Amniotic stem cell (primary cell): ENCODE measurements at places on chromosomes 7 and 10.

- no peak for DNase-seq
Observed at GRCh38 chr10:13767676-13768178, 181.0 kb downstream of the PRPF18 start.

DNA sequence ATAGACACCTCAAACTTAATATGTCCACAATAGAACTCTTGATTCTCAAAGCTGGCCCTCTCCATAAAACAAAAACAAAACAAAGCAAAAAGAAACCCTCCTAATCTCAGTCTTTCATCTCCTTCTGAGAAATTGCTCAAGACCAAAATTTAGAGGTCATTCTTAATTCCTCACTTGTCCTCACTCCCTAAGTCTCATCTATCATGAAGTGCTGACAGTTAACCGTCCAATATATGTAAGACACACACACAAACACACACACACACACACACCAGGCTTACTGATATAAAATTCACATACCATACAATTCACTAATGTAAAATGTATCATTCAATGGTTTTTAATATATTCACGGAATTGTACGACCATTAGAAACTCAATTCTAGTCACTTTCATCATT lies 17.0 kb upstream of the SVIL start:
- no peak for DNase-seq

DNA sequence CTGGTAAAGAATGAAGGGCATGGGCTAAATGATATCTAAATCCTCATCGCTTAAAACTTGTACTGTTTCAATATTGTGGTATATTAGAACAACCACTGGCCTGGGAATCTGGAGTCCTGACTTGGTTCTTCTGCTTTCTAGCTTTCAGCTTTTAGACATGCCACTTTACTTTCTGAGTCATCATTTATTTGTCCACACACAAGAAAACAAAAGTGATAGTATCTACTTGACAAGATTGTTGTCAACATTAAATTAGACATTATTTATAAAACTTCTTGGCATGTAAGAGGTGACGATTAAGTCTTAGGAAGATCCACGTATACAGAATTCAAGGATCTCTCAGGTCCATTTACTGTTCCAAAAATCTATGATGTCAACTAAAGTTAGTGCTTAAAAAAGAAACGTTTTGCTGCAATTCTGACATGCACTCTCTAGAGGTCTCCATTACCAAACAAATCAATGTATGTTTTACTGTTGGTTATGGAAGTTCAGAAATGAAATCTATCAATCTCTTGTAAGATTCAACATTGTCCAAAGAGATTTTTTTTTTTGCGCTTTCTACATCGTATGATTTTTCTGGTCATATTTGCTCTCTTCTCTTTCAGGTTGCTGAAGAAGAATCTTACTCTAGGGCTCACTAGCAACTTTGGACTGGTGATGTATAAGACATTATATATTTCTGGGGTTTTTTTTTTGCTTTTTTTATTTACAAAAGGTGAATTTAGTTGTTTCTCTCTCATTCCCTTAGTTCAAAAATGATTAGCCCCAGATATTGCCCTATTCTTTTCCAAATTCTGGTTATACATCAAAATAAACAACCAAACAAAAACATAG lies 53.6 kb upstream of the DYNC1I1 start:
- no peak for DNase-seq

DNA sequence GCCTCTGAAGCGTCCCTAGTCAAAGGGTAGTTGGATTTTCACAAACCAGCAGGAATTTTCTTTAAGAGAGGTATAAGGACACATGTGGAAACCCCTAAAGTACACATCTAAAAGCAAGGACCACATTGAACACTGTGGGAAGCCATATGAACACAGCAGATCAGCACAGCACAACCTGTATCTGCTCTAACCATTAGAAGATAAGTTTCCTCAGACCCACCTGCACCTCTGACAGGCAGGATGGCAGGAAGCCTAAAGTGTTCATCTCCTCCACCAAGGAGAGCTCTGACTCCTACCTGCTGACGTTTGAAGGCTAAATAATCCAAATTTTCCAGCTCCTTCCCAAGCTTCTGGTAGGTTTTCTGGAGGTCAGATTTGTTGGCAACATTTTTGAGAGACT lies 174.4 kb downstream of the CTNNA3 start:
- no peak for DNase-seq

DNA sequence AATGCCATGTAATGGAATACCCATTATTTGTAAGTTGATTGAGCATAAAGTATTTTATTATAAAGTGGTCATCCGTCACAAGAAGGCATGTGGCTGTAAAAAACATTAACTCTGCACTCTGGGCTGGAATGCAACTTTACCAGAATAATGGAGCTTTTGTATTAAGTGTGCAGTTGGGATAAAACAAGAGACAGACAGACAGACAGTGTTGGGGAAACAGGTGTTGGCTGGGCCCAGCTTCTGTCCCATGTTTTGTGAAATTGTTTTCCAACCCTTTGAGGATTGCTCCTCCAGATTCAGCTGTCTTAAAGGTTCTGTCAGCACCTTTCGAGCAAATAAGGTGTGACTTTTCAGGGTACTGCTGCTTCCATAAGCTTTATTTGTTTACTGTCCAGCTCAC lies 67.9 kb upstream of the NFKB2 start:
- no peak for DNase-seq

- DNase-seq: no peak
Observed at GRCh38 chr7:50197549-50197948, 104.5 kb upstream of the ZPBP start.

GRCh38 chr10:101295261-101295660 lies 58.7 kb upstream of the BTRC start:
- DNase-seq: no peak

DNA sequence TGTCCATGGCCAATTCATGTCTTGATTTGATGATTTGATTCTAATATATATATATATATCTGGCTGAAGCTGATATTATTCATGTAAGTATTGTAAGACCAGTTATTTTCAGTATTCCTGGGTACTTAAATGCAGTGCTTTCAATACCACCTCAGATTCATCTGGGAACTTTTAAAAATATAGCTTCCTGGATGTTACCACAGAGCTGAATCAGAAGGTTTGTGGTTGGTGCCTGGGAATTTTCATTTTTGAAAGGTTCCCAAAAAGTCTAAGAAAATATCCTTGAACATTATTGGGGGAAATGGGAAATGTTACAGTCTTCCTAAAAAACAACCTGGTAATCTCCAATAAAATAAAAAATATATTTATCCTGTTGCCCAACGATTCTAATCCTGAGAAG lies 10.7 kb upstream of the PPP3CB start:
- no peak for DNase-seq

GRCh38 chr7:30915751-30916150 lies 4.1 kb downstream of the AQP1 start:
- DNase-seq: no peak

GRCh38 chr10:98295907-98296306 lies 27.9 kb upstream of the LOXL4 start:
- no peak for DNase-seq

GRCh38 chr10:51137756-51138529 lies 63.7 kb downstream of the PRKG1 start:
- no peak for DNase-seq

- DNase-seq: no peak
Observed at GRCh38 chr10:101080933-101081931, 19.4 kb downstream of the KAZALD1 start.

- no peak for DNase-seq
Observed at GRCh38 chr7:118872568-118872967, 648.1 kb downstream of the ANKRD7 start.

- DNase-seq: no peak
Observed at GRCh38 chr7:18109762-18110161, 82.1 kb upstream of the PRPS1L1 start.

GRCh38 chr10:32149252-32149955 lies 93.2 kb upstream of the KIF5B start:
- DNase-seq: peak; percentile 52

DNA sequence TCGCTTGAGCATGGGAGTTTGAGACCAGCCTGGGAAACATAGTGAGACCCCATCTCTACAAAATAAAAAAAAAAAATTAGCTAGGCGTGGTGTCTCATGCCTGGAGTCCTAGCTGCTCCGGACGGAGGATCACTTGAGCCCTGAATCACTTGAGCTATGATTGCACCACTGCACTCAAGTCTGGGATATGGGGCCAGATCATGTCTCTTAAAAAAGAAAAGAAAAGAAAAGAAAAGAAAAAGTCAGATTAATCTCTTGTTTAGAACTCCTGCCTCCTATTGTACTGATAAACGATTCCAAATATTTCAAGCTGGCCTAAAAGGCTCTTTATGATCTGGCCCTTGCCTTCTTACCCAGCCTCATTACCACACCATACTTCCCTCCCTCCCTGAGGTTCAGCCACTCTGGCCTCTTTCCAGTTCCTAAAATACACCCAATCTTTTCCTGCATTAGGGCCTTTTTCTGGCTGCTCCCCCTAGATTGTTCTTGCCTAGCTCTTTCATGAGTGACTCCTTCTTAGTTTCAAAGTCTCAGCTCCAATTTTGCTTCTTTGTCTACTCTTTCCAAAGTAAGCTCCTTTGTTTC lies 41.7 kb downstream of the VCL start:
- no peak for DNase-seq

DNA sequence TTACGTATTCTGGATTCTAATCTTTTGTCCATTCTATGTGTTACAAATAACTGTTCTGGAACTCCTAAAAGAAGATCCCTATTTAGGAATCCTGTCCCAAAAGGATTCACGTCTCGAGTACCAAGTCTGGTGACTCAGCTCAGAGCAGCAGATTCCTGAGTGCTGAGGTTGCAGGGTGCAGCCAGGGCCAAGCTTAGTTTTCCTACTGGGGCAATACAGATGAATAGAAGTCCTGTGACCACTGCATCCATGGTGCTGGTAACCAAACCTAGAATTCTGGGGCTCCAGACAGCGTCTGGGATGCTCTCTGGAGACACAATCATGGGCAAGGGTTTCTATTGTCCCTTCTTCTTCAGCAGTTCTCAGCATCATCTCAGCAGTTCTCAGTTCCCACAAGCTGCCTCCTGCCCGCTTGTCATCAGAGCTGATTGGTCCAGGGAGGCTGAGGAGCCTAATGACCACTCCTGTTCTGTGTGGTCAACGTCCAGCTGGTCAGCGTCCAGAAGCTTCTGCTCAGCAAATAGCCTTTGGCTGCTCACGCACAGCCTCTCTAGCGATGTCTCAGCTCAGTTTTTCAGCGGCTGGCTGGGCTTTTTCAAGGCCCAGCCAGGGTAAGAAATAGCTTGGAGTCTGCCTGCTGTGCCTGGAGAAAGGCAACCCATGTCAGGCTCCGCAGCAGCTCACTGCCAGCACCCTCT lies 50.4 kb upstream of the C7orf33 start:
- peak; percentile 4 for DNase-seq

DNA sequence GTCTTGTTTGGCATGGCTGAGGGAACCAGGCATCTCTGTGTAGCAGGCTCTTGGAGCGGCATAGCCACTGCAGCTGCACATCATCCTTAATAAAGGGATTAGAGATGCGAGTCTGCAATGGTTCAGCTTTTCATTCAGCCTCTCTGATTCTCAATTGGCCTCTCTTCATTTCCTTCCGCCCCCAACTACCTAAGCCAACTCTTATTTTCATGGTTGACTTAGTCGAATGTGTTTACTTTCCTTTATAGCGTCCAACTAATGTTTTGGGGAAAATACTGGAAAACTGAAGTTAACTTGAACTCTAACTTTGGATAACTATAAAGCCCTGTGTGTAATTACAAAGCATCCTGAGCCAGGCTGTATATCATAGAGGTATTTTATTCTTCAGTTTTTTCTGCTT lies 202.2 kb upstream of the KIAA1217 start:
- no peak for DNase-seq

DNA sequence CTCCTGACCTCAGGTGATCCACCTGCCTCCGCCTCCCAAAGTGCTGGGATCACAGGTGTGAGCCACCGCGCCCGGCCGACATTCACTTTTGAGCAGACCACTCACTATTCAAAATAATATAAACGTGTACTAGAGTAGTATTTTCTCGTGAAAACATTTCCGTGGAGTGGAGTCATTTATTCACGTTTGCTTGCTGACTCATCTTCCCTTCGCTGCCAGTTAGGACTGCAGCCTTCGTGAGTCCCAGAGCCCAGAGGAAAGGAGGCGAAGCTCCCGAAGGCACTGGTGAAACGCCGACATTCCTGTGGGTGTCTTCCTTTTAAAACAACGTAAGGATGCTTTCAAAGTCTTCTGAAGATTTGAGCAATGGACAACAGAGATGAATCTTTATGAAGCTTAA lies 10.9 kb upstream of the INPP5A start:
- DNase-seq: peak; percentile 79

- peak; percentile 22 for DNase-seq
Observed at GRCh38 chr7:43038254-43038653, 74.2 kb upstream of the HECW1 start.

DNA sequence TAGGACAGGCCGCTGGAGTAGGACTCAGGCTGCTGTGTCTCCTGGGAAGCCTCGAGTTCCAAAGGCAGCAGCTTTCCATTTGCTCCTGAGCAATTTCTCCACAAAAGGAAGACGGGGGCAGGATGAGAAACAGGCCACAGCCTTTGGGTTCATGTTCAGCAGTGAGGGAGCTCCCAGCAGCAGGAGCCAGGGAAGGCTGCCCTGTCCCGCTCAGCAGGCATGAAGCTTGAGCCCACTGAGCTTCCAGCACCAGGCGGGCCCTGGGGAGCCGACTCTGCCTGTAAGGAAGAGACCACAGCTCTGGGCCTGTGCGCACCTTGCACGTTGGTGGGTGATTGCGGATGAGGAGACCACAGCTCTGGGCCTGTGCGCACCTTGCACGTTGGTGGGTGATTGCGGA lies 527.2 kb downstream of the TCERG1L start:
- DNase-seq: no peak

DNA sequence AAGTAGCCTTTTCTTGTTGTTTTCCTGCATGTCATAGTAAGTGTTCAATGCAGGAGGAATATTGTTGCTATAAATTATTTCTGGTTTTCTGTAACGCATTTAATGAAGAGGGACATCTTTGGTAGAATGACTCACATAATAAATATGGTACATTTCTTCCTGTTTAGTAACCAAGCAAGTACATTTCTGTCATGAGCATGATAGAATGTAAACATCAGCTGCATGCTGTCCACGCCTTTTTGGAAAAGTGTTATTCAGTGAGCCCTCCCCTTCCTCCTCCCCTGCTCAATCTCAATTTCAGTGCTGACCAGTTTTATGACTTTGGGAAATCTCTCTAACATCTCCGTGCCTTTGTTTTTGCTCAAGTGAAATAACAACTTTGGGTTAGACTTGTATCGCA lies 664.0 kb downstream of the XPNPEP1 start:
- no peak for DNase-seq

DNA sequence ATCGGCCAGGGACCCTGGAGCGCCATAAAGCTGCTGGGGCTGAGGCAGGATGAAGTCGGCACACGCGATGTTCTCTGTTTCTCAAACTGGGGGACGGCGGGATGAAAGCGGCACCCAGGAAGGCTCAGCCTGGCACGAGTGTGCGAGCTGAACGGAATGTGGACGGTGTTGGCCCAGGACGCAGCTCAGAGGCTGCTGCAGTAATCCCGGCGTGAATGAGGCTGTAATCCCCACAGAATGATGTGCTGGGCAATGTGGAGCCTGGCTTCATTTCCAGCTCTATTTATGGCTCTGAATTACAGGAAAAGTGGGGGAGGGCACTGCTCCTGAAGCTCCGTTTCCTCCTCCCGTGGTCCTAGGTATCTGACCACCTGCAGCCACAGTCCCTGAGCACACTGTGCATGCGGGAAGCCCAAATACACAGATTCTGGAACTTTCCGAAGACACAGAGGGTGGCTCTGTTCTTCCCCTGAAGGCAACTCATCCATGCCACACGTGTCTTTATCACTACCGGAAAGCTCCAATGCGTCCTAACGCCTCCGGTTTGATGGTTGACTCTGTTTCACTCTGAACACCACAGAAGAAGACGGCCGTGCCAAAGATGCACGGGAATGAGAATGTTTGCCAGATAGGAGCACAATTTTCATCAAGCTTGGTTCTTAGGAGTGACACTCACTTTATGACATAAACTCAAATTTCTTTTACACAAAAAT lies 37.6 kb downstream of the KLF6 start:
- no peak for DNase-seq
